ENCODE measurements at places on chromosomes 12 and 14.

DNA sequence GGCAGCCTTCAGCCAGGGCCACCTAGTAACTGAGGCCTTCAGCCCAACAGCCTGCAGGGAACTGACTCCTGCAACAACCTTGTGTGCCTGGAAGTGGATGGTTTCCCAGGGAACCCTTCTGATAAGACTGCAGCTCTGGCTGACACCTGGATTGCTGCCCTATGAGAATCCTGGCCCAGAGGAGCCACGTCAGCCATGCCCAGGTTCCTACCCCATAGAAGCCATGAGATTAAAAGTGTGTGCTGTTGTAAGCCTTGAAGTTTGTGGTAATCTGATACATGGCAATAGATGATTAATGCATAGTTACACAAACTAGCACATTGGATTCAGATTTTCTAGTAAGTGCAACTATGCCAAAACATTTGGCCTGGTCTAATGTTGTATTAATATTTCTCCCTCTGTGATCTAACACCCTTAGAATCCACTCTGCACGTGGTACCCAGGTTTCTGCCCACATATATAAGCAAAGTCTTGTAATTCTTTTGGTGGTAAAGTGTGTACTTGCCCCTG, 64.8 kb upstream of the BEGAIN start:
- DNase-seq, result no peak

DNA sequence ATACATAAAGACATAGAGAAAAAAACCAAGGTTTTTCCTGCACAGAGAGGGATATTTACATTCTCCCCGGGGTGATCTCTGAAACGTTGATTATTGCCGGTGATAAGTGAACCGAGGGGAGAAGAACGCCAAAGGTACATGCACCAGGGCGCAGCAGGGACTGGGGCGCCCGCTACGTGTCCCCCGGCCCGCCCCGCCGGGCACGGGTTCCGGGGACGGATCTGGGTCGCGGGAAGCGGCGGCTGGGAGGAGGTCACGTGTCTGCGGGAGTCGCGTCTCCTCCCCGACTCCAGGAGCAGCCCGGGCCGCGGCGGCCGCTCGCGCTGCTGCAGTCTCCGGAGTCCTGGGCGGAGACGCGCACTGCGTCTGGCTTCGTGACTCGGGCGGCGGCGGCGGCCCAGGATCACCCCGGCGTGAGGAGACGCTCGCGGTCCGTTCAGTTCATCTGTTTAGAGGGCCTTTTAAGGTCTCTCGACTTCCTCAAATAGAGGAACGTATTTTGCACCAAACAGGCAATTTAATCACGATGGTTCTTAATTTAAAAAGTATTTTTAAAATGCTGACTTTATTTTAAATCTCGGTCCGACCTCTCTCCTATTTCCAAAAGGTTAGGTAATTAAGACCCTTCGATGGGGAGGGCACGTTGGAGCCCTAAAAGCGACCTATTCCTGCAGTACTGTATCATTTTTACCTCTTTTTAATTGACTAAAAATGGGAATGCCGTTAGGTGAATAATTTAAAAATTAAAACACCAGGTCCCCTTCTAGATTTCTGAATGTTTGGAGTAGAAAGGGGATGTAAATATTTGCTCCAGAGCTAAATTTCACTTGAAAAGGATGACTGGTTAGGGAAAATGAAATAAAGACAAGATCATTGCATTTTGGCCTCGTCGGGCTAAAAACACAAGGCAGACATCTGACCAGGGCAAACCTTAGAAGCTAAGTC, 1.8 kb upstream of the BHLHE41 start:
- no peak for DNase-seq

- no peak for DNase-seq
These were observed 172.2 kb downstream of the SNAPC1 start for GRCh38 chr14:61934385-61934784.

DNA sequence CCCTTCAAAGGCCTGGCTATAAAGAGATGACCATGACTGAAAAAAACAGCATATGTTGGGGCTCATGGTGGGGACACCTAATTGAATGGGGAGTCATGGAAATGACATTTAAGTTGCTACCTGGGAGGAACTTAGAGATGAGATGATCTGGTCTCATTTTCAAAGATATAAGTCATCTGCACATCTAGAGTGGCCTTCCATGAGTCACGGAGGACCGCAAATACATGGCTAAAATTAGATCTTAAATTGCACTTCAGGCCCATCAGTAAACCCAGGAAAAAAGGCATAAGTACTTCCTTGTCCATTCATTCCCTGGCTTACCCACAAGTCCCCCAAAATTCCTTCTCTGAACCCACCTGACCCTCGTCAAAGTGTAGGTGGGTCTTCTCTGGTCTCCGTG, 53.4 kb downstream of the SPTB start:
- DNase-seq, result no peak

- no peak for DNase-seq
These were observed 700 bp downstream of the PRKAG1 start for GRCh38 chr12:49017891-49018260.

GRCh38 chr14:68306265-68306933, 486.5 kb downstream of the ZFP36L1 start:
- DNase-seq, result no peak

- DNase-seq, result no peak
These were observed 221.3 kb upstream of the RTL1 start for GRCh38 chr14:101124815-101125214.

DNA sequence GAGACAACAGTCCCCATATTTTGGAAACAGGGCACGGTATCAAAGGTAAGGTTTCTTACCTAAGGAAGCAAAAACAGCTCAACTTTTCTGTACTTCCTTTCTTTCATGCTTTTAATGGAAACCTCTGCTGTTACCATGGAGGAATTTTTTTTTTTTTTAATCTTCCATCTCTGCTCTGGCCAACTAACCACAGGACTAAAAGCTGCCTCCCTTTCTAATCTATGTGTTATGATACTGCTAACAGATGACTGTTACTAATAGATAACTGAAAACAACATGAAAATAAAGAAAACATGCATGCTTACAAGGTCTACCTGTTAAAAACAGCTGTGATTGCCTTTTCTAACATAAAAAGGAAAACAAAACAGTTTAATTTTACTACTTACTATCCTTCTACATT, 168.4 kb downstream of the SOX5 start:
- no peak for DNase-seq

DNA sequence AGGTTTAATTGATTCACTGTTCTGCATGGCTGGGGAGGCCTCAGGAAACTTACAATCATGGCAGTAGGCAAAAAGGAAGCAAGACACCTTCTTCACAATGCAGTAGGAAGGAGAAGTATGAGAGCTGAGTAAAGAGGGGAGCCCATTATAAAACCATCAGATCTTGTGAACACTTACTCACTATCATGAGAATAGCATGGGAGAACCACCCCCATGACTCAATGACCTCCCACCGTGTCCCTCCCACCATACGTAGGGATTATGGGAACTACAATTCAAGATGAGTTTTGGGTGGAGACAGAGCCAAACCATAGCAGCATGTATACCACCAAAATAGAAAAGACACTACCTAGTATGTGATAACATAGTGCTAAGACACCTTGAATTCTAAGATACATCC, 2.9 kb upstream of the HMGA2 start:
- no peak for DNase-seq

DNA sequence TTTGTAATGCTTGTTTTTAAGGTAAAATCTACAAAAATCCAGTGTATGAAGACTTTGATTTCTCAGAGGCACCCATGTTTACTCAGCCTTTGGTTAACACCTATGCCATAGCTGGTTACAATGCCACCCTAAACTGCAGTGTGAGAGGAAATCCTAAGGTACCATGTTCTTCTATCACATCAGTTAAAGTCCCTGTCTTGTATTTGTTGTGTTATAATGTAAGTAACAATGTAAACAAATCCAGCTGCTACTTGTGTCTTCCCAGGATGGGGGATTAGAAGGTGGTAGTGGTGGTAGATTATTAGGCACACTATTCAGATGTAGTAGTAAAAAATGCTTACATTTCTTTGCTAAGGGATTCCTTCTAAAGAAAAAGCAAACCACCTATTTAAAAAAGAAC, 19.4 kb upstream of the CHPT1 start:
- no peak for DNase-seq

GRCh38 chr12:121264951-121265515, 31.5 kb downstream of the CAMKK2 start:
- DNase-seq, result no peak

- DNase-seq, result no peak
These were observed 121.4 kb downstream of the ITPR2 start for GRCh38 chr12:26711569-26711968.

DNA sequence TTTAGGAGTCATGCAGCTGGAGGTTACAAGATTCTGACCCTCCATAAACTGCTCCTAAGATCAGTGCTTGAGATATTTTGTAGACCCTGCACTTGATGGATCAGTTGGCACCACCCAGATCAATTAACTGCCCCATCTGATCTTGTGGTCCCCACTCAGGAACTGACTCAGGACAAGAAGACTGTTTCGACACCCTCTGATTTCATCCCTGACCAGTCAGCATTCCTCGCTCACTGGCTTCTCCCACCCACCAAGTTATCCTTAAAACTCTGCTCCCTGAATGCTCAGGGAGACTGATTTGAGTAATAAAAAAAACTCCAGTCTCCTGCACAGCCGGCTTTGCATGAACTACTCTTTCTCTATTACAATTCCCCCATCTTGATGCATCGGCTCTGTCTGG, 360.2 kb downstream of the GALC start:
- no peak for DNase-seq

- DNase-seq, result no peak
These were observed 1.1 kb downstream of the FITM1 start for GRCh38 chr14:24131549-24131966.

DNA sequence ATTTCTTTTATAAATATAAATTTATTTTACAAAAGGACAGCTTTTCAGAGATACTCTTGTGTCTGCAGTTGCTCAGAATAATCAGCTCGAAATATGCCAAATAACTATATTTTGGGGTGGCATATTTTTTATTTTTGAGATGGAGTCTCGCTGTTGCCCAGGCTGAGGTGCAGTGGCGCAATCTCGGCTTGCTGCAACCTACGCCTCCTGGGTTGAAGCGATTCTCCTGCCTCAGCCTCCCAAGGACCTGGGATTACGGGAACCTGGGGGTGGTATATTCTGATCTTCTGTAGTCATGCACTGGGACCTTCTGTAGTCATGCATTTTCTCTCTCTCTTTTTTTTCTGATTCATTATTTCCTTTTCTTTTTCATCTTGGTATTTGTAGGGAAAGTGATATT, 135.0 kb upstream of the AMIGO2 start:
- DNase-seq, result no peak

- DNase-seq, result no peak
These were observed 50.4 kb downstream of the ITPR2 start for GRCh38 chr12:26782372-26783130.

DNA sequence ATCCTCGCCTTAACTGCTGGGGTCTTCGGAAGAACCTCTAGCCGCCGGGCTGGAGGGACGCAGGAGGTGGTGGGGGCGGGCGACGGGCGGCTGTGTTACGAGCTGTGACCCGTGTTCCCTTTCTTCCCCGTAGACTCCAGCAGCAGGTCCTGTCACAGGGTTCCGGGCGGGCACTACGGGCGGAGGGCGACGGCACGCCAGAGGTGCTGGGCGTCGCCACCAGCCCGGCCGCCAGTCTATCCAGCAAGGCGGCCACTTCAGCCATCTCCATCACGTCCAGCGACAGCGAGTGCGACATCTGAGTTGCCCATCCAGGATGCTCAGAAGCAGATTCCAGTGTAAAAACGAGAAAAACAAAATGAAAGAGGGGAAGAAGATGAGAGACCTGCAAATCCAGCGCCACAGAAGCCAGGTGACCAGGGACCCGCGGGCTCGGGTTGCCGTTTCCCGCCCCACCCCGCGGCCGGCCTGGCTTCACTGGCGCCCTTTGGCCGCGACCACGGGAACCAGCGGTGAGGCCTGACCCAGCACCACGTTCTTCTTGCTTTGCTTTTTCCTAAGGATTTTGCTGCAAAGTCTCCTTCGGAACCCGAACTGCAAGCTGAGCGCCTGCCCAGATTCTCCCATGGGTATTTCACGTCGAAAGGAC, 2.1 kb downstream of the SIX6 start:
- no peak for DNase-seq

GRCh38 chr12:48291511-48291910, 59.2 kb downstream of the ZNF641 start:
- DNase-seq, result no peak

DNA sequence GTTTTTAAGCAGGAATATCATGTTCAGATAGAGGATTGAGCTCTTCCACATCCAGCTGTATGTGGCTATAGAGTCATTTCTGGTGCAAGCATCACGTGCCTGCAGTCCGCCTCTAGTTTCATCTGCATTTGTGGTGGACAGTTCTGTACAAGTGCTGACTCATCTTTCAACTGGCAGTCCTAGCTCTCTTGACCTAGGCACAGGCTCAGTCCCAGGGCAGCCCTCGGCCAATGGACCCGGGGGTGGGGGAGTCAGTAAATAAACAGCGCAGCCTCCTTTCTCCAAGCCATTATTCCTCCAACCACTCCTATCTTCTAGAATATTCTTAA, 41.8 kb upstream of the FRMD6 start:
- no peak for DNase-seq

GRCh38 chr12:82527165-82527780, 159.4 kb upstream of the TMTC2 start:
- DNase-seq, result no peak

DNA sequence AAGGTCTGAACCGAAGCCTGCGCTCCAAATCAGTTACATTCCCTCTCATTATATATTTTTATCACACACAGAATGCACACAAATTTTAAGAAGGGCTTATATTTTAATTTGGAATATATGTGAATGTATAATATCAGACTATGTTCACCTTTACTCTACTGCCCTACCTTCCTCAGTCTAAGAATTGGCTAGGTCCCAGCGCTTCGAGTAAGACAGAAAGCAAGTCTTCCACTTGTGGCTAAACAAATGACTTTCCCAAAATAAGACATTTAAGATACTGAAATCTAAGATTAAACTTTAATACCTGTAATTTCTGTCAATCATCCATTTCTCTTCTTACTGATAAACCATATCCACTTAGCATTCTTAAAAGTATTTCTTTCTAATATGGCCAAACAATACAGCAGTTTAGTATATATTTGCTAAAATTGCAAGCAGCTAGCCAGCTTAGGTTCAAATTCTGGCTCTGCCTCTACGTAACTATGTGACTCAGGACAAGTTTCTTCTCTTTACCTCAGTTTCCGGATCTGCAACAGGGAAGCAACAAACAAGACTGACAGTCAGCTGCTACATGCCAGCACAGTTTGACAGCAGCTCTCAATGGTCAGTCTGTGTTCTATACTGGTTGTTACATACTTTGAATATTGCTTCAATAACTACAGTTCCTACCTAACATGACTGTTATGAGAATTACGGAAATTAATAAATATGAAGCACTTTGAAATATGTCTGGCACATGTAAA, 2.0 kb downstream of the INTS13 start:
- DNase-seq, result no peak

DNA sequence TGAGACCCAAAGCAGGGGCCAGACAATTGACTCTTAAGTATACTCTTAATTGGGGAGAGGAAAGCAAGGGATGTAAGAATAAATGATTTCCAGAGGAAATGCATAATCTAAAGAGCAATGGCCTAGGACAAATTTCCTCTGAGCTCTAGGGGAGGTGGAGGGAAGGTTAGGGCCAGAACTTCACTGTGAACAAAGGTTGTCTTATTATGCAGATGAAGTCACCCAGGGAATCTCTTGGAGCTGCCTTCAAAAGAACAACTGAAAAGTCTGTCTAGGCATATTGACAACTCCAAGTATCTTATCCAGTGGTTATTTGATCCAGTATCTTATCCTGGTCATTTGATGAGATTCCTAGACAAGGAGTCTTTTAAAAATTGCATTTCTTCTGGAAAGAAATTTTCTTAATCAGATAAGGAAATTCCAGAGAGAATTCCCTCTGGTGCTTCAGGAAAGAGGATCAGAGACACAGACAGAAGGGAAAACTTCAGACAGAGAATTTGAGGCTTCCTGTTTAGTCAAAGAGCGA, 16.5 kb upstream of the SMIM10L1 start:
- no peak for DNase-seq

- no peak for DNase-seq
These were observed 36.8 kb upstream of the GPR68 start for GRCh38 chr14:91281346-91281745.
